ENCODE measurements at places on chromosomes 13 and 19.

DNA sequence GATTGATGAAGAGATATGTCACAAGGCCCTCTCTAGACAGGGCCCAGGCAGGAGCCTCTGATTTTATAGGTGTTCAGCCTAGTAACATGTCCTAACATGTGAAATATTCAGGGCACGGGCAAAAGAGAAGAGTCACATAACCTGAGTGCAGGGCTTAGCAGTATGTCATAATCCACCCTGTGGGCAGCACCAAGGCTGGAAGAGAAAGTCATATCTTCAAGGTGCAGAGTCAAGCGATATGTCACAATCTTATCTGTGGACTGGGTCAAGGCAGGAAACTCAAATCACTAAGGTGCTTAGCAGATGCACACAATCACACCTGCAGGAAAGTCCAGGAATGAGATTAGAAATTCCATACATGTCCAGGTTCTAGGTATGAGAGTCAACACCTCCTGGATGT lies 51.5 kb upstream of the ZNF728 start:
- DNase-seq, result no peak

GRCh38 chr13:111953546-111954178 lies 113.3 kb upstream of the SOX1 start:
- no peak for DNase-seq

DNA sequence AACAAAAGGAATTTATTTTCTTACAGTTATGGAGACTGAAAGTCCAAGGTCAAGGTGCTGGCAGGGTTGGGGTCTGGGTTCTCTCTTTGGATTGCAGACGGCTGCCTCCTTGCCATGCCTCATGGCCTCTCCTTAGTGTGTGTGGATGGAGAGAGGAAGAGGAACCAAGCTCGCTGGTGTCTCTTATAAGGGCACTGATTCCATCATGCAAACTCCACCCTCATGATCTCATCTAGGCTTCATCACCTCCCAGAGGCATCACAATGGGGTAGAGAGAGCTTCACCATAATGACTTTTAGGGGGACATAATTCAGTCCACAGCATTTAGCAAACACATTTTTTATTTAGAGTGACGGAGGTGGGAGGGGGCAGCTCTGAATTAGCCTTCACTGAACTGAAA lies 104.9 kb upstream of the ABCC4 start:
- no peak for DNase-seq

DNA sequence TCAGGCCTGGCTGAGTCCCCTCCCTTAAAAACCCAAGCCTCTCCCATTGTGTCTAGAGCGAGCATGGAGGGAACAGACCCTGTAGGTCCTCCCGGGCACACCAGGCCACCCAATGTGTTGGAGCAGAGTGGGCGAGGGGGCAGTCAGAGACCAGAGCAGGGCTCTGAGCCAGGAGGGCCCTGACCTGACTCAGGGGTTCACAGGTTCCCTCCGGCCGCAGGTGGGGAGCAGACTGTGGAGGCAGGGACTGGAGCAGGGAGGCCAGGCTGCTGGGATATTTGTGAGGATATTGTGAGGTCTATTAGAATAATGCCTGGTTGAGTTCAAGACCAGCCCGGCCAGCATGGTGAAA lies 1.6 kb upstream of the TYROBP start:
- DNase-seq, result no peak

Measured in stimulated activated CD4-positive, alpha-beta T cell treated with anti-CD3 and anti-CD28 coated beads, Interleukin-1b, Interleukin-23, amount 100 ng/mL, for 1 hour (primary cell).